Immature natural killer cell (primary cell): ENCODE measurements at places on chromosomes 1 and 21. TPM values are rescaled to one million over a fixed set of nuclear protein-coding genes. Genes with fewer than 3 reads are reported as not detected.

AVPR1B gene
- not detected for polyA plus RNA-seq

DNA sequence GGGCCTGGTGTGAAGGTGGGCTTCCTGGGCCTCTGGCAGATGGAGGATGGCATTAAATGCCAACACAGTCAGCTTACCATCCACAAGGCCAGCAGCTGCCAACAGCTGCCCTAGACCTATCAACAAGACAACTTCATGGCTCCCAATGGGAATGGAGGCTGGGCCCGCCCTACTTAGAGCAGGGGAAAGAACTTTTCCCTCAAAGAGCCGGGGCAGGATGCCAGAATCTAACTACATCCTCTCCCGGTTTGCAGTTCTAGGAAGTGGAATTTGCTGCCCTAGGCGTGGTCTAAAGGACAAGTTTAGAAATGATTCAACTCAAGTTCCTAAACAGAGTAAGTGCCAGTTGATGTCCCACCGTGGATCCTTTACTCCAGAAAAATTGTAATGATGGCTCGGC lies 13.1 kb downstream of the ICMT start:
- no peak for DNase-seq

- no peak for DNase-seq
Measured at GRCh38 chr1:31560394-31560793, 15.9 kb upstream of the TINAGL1 start.

GRCh38 chr1:152367436-152367835 lies 7.6 kb upstream of the FLG2 start:
- no peak for DNase-seq

- no peak for DNase-seq
Measured at GRCh38 chr21:42199868-42200463, 19.0 kb upstream of the ABCG1 start.

GPR37L1 gene
- polyA plus RNA-seq, result 0.10 TPM

SPTA1 gene
- polyA plus RNA-seq, result not detected

DNA sequence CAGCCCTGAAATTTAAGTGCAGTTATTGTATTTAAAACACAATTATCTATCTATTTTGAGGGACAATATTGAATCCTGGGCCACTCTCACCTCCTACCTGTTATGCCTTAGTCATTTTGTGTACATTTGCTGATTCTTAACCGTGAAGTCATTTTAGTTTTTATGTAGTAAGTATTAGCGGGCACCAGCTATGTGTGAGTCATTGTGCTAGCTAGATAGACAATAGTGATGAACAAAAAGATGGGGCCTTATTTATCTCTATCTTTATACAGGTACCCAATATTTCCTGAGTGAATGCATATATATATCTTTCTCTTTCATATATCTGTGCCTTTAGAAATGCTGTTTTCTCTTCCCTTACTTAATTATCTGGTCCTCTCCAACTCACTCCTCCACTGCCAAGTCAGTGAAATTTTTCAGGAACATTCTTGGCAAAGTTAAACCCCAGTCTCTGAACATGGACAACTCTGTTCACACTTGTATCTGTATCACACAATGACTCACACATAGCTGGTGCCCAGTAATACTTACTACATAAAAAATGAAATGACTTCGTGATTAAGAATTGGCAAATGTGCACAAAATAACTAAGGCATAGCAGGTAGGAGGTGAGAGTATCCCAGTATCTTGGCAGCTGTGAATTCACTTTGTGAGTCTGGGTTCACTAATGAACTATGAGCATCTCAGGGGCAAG lies 166.0 kb upstream of the C8B start:
- no peak for DNase-seq

DNA sequence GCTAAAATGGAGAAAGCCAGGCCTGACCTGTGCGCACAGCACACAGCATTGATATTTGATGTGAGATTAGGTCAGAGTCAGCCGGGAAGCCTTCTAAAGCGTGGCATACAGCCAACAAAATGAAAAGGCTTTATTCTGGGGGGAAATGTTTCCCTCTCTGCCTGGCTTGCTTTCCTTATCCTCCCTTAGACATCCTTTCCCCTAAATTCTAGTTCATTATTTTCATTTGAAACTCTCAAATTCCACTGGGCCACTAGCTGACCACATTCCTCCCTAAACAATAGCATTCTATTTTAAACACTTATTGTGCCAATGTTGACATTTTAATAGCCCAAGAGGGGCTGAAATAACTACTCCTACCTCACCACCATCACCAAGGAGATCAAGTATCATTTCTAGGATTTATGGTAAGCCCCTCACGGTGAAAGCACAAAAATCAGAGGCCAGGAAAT lies 49.4 kb downstream of the LEPR start:
- DNase-seq, result no peak
